T-cell (primary cell): ENCODE measurements at places on chromosomes 4 and X. TPM values are rescaled to one million over a fixed set of nuclear protein-coding genes. Genes with fewer than 3 reads are reported as not detected.

Gene DMP1
- total RNA-seq = not detected

Gene PPEF2
- total RNA-seq = 0.85 TPM

Gene LEF1
- 500 TPM for total RNA-seq

Gene FHIP1A
- total RNA-seq = 1.2 TPM

Gene PDGFC
- 0.47 TPM for total RNA-seq

Gene SCD5
- total RNA-seq = 2.0 TPM

Gene NWD2
- not detected for total RNA-seq

Gene PABPC4L
- total RNA-seq = 0.06 TPM
